Activated B cell treated with CpG ODN at 0.5 μM for 24 hours (primary cell): ENCODE measurements at places on chromosomes 6 and 20. TPM values are rescaled to one million over a fixed set of nuclear protein-coding genes. Genes with fewer than 3 reads are reported as not detected.

IMPG1 gene
- not detected in 2 replicates for total RNA-seq

PLA2G7 gene
- 0.38 and 0.51 TPM in 2 replicates for total RNA-seq

ZBTB22 gene
- total RNA-seq, result 31.6 and 31.8 TPM in 2 replicates

GRCh38 chr6:70797625-70798024, 129.9 kb downstream of the SMAP1 start:
- DNase-seq, result no peak

GRCh38 chr6:136611746-136612145, 61.5 kb upstream of the MAP7 start:
- no peak for DNase-seq

DNA sequence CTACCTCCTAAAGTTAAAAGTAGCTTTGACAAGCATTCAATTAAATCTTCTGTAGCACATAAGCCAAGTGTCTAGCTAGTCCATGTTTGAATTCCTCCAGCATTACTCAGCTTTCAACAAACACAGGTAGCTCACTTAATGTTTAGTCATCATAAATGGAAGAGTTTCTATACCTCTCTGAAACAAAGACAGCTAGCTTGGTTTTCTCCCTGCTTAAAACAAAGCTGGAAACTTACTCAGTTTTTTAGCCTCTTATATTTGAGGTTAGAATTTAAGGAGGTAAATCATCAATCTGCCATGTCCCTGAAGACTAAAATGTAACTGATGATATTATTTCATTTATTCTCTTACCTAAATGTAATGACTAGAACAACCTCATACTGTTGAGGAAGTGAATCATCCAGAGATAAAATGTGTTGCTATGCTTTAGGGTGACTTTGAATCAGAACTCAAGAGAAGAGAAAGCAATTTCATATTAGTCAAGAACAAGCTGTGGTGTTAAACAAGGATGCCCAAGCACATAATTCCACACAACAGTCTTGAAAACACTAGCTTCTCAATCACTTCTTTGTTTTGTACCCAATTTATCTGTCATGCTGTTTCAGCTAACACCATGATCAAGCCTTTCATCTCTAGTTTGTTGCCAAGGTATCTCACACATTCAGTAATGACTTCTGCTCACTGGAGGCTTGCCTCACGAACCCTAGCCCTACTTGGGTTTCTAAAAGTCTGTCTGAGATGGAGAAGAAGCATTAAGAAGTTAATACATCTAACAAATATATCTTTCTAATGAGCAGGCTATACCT, 251.9 kb downstream of the EPM2A start:
- no peak for DNase-seq
